ENCODE measurements at places on chromosomes 4 and X. TPM values are rescaled to one million over a fixed set of nuclear protein-coding genes. Genes with fewer than 3 reads are reported as not detected.

The NOX1 gene
- total RNA-seq: under 0.01 TPM

The UCHL1 gene
- 579 TPM for total RNA-seq

The TMSB15A gene
- total RNA-seq: 1.7 TPM

The ARL9 gene
- total RNA-seq: 0.32 TPM

The GASK1B gene
- total RNA-seq: 73.8 TPM

The RBMXL3 gene
- total RNA-seq: not detected

The TMEM165 gene
- 186 TPM for total RNA-seq

The CLIC2 gene
- total RNA-seq: 1.3 TPM

The SPANXD gene
- 0.43 TPM for total RNA-seq

The TRIM60 gene
- total RNA-seq: 0.32 TPM

The DDX53 gene
- total RNA-seq: under 0.01 TPM

The ATP1B4 gene
- not detected for total RNA-seq

The SMPX gene
- total RNA-seq: not detected

The SERPINA7 gene
- not detected for total RNA-seq

The KLHL8 gene
- total RNA-seq: 9.0 TPM

The AKAP4 gene
- not detected for total RNA-seq

The CTAG1B gene
- not detected for total RNA-seq

The SGMS2 gene
- 135 TPM for total RNA-seq

The AFF2 gene
- total RNA-seq: not detected

The ADRA2C gene
- 2.2 TPM for total RNA-seq

The XAGE2 gene
- not detected for total RNA-seq

The ETDB gene
- not detected for total RNA-seq

The TMEM144 gene
- 7.3 TPM for total RNA-seq

The ADGRG2 gene
- total RNA-seq: not detected

The XG gene
- total RNA-seq: 4.7 TPM

The RIBC1 gene
- 0.32 TPM for total RNA-seq

The SPATA4 gene
- total RNA-seq: 0.97 TPM
